Breast epithelium (tissue), 4 donors: ENCODE measurements at places on chromosomes 3 and 15. TPM values are rescaled to one million over a fixed set of nuclear protein-coding genes. Genes with fewer than 3 reads are reported as not detected.

DNA sequence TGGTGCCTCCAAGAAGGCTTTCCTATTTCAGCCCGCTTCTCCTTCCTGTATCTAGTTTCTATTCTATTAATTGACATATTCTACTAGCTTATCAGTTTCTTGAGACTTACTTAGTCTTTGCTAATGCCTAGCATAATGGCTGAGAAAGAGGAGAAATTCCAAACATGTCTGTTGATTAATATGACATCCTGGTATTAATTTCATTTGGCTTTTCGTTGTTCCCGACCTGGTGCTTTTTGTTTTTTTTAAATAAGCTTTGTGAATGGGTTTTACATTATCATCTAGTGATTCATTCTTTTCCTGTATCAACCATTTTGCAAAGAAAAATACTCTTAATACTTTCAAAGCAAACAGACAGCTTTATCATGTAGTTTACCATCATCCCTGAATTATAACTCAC is 13.1 kb downstream of the WDR53 start:
- H3K4me3 ChIP-seq, result no peak overlapping the region
- H3K27ac ChIP-seq, result no peak overlapping the region
- DNase-seq, result no peak
- no peaks in the 10 kb centered on the region for H3K4me1 ChIP-seq
- no peaks in the 10 kb centered on the region for H3K36me3 ChIP-seq

ZNF774 gene
- 2.6 TPM for total RNA-seq

GOLGA6L10 gene
- total RNA-seq, result 0.48 TPM

ARPIN gene
- total RNA-seq, result 17.0 TPM

GRCh38 chr15:83158393-83158792 is 49.2 kb downstream of the HDGFL3 start:
- DNase-seq, result no peak
- no peaks in the 10 kb centered on the region for H3K36me3 ChIP-seq
- H3K27me3 ChIP-seq, result no peaks in the 10 kb centered on the region
- H3K4me3 ChIP-seq, result no peak overlapping the region
- no peak overlapping the region for H3K27ac ChIP-seq

DNA sequence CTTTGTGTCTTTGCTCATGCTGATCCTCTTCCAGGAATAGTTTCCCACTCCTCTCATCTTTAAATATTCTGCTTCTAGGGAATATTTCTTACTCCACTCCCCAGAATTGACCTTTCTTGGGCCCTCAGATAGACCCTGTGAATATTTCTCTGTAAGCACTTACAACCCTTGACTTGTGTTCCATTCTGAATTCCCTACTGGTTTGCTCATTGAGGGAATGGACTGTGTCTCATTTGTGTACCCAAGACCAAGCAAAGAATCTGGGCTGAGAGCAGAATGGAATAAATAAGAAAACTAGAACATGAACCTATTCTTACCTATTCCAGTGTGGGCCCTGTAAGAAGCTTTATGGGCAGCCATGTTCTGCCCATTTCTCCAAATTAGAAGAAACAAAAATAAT is 72.7 kb upstream of the TSPAN3 start:
- no peaks in the 10 kb centered on the region for H3K27me3 ChIP-seq
- H3K4me1 ChIP-seq, result peaks cover 23% of the 10 kb centered on the region
- no peak overlapping the region for H3K4me3 ChIP-seq

- no peaks in the 10 kb centered on the region for H3K36me3 ChIP-seq
- peak within 1 kb of the TSS; percentile 92 for H3K27ac ChIP-seq
- peak; percentile 57 for DNase-seq
- H3K4me1 ChIP-seq, result no peaks in the 10 kb centered on the region
Observed at GRCh38 chr3:120450600-120451271, at the start of gene FSTL1. Gene FSTL1 (minus strand): TSS chr3:120450992. CDS start chr3:120450746, 246 bp downstream.

GRCh38 chr3:197750858-197751737 is 1.4 kb downstream of the FYTTD1 start:
- H3K4me3 ChIP-seq, result peak overlapping the region; percentile 93
- H3K4me1 ChIP-seq, result no peaks in the 10 kb centered on the region

LRRIQ4 gene
- total RNA-seq, result 0.15 TPM

CATSPER2 gene
- total RNA-seq, result 6.6 TPM

DNA sequence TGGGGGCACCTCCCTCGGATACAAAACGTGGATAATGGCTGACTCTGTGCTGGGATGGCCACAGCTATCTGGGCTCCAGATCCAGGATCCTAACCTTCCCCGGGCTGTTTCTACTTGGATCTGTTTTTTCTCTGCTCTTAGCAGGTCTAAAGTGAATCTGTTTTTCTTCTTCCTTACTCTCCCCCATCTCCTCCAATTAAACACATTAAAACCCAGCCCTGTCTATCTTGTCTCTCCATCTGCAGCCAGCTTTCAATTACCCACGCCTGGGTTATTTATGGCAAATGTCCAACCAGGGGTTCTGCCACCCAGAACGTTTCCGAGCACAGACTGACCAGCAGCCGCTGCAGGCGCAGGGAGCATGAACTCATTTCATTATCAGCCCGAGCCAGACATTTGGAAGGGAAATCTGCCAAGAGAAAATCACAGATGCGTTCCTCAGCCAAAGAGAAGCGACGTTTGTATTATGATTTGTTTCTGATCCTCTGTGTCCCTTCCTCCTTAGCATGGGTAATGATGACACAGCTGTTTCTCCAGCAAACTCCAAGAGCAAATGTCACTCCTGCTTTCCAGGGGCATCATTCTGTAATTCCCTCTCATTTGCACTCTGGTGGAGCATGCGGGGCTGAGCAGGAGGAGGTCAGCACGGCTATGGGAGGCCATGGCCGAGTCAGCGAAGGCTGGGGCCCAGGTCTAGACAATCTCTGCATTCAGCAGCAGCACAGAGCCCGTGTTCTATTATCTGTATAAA is 42.0 kb downstream of the UMPS start:
- no peak overlapping the region for H3K4me3 ChIP-seq
- no peak overlapping the region for H3K27ac ChIP-seq
- no peaks in the 10 kb centered on the region for H3K36me3 ChIP-seq
- no peaks in the 10 kb centered on the region for H3K27me3 ChIP-seq
- peaks cover 9% of the 10 kb centered on the region for H3K4me1 ChIP-seq

GRCh38 chr3:42505128-42505848 is 2.8 kb downstream of the VIPR1 start:
- no peaks in the 10 kb centered on the region for H3K27me3 ChIP-seq
- H3K27ac ChIP-seq, result peak overlapping the region; percentile 79
- peak; percentile 39 for DNase-seq
- H3K4me1 ChIP-seq, result no peaks in the 10 kb centered on the region

GRCh38 chr15:93028632-93029213 is 60.3 kb downstream of the RGMA start:
- peak overlapping the region; percentile 89 for H3K27ac ChIP-seq
- peaks cover 11% of the 10 kb centered on the region for H3K36me3 ChIP-seq
- peaks cover 8% of the 10 kb centered on the region for H3K4me1 ChIP-seq

XCR1 gene
- total RNA-seq, result under 0.01 TPM

- no peak overlapping the region for H3K27ac ChIP-seq
- H3K4me3 ChIP-seq, result no peak overlapping the region
- no peaks in the 10 kb centered on the region for H3K4me1 ChIP-seq
- no peaks in the 10 kb centered on the region for H3K36me3 ChIP-seq
- H3K27me3 ChIP-seq, result no peaks in the 10 kb centered on the region
- no peak for DNase-seq
Observed at GRCh38 chr3:70658513-70659310, 346.3 kb upstream of the MDFIC2 start.

- DNase-seq, result no peak
- H3K36me3 ChIP-seq, result no peaks in the 10 kb centered on the region
- no peaks in the 10 kb centered on the region for H3K27me3 ChIP-seq
- no peak overlapping the region for H3K4me3 ChIP-seq
- H3K27ac ChIP-seq, result no peak overlapping the region
Observed at GRCh38 chr15:87200149-87200548, 1056.4 kb downstream of the NTRK3 start.

AKAP13 gene
- 198 TPM for total RNA-seq

GRCh38 chr3:133443649-133444422 is 44.0 kb downstream of the BFSP2 start:
- no peak overlapping the region for H3K27ac ChIP-seq
- no peaks in the 10 kb centered on the region for H3K4me1 ChIP-seq

- no peak for DNase-seq
- no peak overlapping the region for H3K4me3 ChIP-seq
- H3K36me3 ChIP-seq, result no peaks in the 10 kb centered on the region
- H3K4me1 ChIP-seq, result no peaks in the 10 kb centered on the region
- no peaks in the 10 kb centered on the region for H3K27me3 ChIP-seq
Observed at GRCh38 chr3:27639271-27639670, 82.9 kb downstream of the EOMES start.

GRCh38 chr3:129185783-129186182 is 2.1 kb upstream of the CNBP start:
- no peak overlapping the region for H3K27ac ChIP-seq
- H3K4me1 ChIP-seq, result no peaks in the 10 kb centered on the region
- no peaks in the 10 kb centered on the region for H3K36me3 ChIP-seq
- H3K4me3 ChIP-seq, result no peak overlapping the region
- no peak for DNase-seq

SNX22 gene
- 0.48 TPM for total RNA-seq

GRCh38 chr3:9183811-9184460 is 65.5 kb downstream of the SRGAP3 start:
- H3K4me1 ChIP-seq, result no peaks in the 10 kb centered on the region
- H3K27ac ChIP-seq, result no peak overlapping the region
- H3K27me3 ChIP-seq, result no peaks in the 10 kb centered on the region
- H3K4me3 ChIP-seq, result no peak overlapping the region
- H3K36me3 ChIP-seq, result no peaks in the 10 kb centered on the region

DNA sequence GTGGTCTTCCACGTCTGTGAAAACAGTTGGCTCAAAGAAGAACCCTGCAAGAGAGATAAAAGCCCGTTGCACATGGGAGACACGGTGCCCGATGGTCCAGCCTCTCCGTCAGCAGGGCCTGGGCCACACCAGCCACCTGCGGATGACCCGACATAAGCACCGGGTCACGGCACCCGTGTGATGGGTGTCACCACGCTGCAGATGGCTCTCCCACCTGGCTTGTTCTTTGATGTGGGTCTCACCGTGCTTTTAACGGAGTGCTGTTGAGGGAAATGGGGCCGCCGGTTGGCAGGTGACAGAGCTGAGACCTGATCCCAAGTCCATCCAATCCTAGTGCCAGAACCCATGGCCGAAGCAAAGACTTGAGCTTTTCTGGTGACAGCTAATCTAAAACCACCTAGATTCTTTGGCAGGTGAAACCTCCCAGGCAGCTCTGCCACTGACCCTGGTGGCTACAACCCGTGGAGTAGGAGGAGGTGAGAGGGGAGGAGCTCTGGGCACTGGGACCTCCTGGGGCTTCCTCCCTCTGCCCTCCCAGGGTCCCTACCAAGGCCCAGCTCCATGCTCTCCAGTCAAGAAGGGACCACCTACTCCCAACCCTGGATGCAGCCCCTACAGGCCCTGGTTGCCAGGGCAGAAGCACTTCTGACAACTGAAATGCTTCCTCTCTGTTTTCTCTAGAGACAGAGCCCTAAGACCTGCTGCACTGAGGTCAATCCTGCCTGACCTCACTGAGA is 23.4 kb upstream of the SLC41A3 start:
- H3K36me3 ChIP-seq, result no peaks in the 10 kb centered on the region
- H3K27me3 ChIP-seq, result no peaks in the 10 kb centered on the region
- H3K4me3 ChIP-seq, result no peak overlapping the region
- H3K27ac ChIP-seq, result no peak overlapping the region
- H3K4me1 ChIP-seq, result no peaks in the 10 kb centered on the region
- no peak for DNase-seq

DNA sequence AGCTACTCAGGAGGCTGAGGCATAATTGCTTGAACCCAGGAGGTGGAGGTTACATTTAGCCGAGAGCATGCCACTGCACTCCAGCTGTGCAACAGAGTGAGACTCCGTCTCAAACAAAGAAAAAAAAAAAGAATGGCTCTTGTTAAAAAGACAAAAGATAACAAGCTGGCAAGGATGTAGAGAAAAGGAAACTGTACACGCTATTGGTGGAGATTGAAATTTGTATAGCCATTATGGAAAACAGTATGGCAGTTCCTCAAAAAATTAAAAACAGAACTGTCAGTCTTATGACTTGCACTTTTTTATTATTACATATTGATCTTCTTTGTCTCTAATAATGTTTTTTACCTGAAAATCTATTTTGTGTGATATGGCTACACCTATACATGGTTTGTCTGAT is 41.9 kb downstream of the MEX3B start:
- H3K4me3 ChIP-seq, result no peak overlapping the region
- H3K27me3 ChIP-seq, result no peaks in the 10 kb centered on the region
- no peak overlapping the region for H3K27ac ChIP-seq
- H3K4me1 ChIP-seq, result no peaks in the 10 kb centered on the region
- no peaks in the 10 kb centered on the region for H3K36me3 ChIP-seq
- DNase-seq, result no peak

- no peaks in the 10 kb centered on the region for H3K36me3 ChIP-seq
- no peak for DNase-seq
- peak within 1 kb of the TSS; percentile 65 for H3K4me3 ChIP-seq
- no peaks in the 10 kb centered on the region for H3K27me3 ChIP-seq
- H3K4me1 ChIP-seq, result no peaks in the 10 kb centered on the region
Observed at GRCh38 chr15:66293419-66294156, at the start of gene DIS3L. Gene DIS3L (plus strand): TSS chr15:66293568. CDS start chr15:66293597, 29 bp downstream.

CDHR4 gene
- not detected for total RNA-seq

TRIM71 gene
- under 0.01 TPM for total RNA-seq

GRCh38 chr3:16118396-16118795 is 56.1 kb upstream of the GALNT15 start:
- H3K27me3 ChIP-seq, result no peaks in the 10 kb centered on the region
- no peak overlapping the region for H3K4me3 ChIP-seq
- no peak for DNase-seq
- no peaks in the 10 kb centered on the region for H3K36me3 ChIP-seq
- no peak overlapping the region for H3K27ac ChIP-seq

DNA sequence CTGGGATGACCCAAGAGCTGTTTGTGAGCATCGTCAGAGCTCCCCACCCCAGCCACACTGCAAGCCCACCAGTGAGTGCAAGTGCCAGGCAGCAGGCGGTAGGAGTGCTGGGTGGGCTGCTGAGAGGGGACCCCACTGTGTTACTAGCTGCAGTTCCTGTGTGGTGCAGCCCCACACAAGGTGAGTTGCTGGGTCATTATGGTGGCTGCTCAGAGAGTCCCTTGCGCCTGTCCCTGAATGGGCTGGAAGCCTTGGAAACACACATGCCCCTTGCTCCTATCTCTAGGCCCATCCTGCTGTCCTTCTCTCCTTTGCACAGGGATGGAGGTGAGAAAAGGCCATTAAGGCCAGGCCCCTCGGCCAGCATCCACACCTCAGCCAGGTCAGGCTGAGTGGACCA is 83.7 kb downstream of the SEC22A start:
- H3K36me3 ChIP-seq, result no peaks in the 10 kb centered on the region
- no peaks in the 10 kb centered on the region for H3K27me3 ChIP-seq
- no peak overlapping the region for H3K4me3 ChIP-seq
- no peaks in the 10 kb centered on the region for H3K4me1 ChIP-seq

- H3K4me1 ChIP-seq, result no peaks in the 10 kb centered on the region
- no peak overlapping the region for H3K4me3 ChIP-seq
- DNase-seq, result no peak
- H3K36me3 ChIP-seq, result peaks cover 5% of the 10 kb centered on the region
- H3K27ac ChIP-seq, result no peak overlapping the region
- H3K27me3 ChIP-seq, result no peaks in the 10 kb centered on the region
Observed at GRCh38 chr15:65476903-65477302, 40.6 kb downstream of the DPP8 start.

- H3K4me3 ChIP-seq, result no peak overlapping the region
- no peak for DNase-seq
- H3K27ac ChIP-seq, result no peak overlapping the region
- no peaks in the 10 kb centered on the region for H3K4me1 ChIP-seq
- H3K36me3 ChIP-seq, result no peaks in the 10 kb centered on the region
- no peaks in the 10 kb centered on the region for H3K27me3 ChIP-seq
Observed at GRCh38 chr3:146177072-146177471, 16.1 kb upstream of the PLOD2 start.
